A549 treated with RU486 at 1 μM for 4 hours (cell line): ENCODE measurements at places on chromosomes 1 and 21. TPM values are rescaled to one million over a fixed set of nuclear protein-coding genes. Genes with fewer than 3 reads are reported as not detected.

Gene EVA1C
- total RNA-seq: 36.8 to 61.2 TPM (median 41.7 TPM) in 5 replicates

Gene PPP1R8
- total RNA-seq: 36.4 to 41.1 TPM (median 37.6 TPM) in 5 replicates

Gene ADCY10
- 0.07 to 0.17 TPM (median 0.13 TPM) in 5 replicates for total RNA-seq

Gene RGS13
- total RNA-seq: not detected in 5 replicates

Gene MECR
- 19.3 to 21.0 TPM (median 20.4 TPM) in 5 replicates for total RNA-seq

Gene DTL
- total RNA-seq: 21.4 to 31.7 TPM (median 26.7 TPM) in 5 replicates

Gene ARHGEF10L
- 5.7 to 7.5 TPM (median 5.7 TPM) in 5 replicates for total RNA-seq

Gene TCHH
- total RNA-seq: 0.14 to 0.33 TPM (median 0.22 TPM) in 5 replicates
